ENCODE measurements at places on chromosomes 12 and 14.

DNA sequence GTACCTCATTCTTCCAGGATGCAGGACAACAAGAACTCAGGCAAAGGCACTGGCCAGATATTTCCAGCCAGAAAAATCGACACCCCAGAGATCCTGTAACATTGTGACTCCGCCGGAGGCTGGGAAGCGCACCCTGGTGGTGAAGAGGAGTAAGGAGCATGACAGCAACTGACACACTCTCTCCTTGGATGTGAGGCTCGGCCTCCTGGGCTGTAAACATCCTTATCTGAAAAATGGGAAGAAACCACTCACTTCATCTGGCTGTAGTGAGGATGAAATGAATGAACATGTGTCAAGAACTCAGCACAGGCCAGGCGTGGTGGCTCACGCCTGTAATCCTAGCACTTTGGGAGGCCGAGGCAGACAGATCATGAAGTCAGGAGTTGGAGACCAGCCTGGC is 27.5 kb downstream of the TCHP start:
- DNase-seq: peak; percentile 40

GRCh38 chr12:13368971-13369370 is 172.4 kb downstream of the EMP1 start:
- no peak for DNase-seq

GRCh38 chr12:121088195-121088585 is 44.5 kb upstream of the P2RX7 start:
- DNase-seq: no peak

DNA sequence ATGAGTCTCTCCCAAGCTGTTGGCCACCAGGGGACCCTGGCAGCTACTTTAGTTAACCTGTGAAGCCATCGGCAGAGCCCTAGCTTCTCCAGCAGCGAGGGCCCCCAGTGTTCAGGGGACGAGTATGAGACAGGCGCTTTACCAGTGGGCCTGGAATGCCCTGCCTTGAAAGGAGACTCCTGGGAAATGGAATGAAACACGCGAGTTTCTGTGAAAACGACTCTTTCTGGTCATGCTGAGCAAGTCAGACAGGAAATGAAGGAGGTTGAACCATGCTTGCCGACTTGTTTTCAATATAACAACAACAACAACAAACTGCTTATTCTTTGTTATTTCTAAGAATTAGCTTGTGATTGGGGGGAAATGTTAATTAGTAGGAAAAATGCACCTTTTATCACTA is 42.9 kb downstream of the SFSWAP start:
- DNase-seq: no peak

DNA sequence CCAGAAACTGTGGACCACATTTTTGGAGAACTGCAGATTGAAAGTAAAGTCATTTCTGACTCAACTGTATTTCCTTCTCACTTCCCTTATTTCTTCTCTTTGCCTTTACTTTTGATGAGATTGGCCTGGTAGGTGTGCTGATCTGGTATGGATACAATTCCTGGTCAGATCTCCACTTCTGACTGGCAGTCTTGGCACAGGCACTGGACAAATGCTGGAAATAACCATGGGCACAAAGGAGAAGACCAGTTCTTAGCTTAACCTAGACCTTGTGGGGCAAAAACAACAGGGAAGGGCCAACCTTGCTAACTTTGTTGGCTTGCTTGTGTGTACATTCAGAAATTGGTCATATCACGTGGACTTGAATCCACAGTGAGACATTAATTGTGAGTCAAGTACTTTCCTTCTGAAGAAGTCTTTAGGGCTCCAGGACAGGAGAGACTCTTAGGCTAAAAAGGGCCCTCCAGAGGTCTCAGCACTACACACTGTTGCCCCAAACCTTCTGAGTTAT is 75.0 kb downstream of the DIP2B start:
- no peak for DNase-seq

GRCh38 chr12:46946137-46946536 is 120.3 kb upstream of the SLC38A4 start:
- DNase-seq: no peak

All from stimulated activated naive CD4-positive, alpha-beta T cell (primary cell).